ENCODE measurements at places on chromosomes 1 and 21.

GRCh38 chr1:224173523-224173922 is 9.5 kb upstream of the DEGS1 start:
- no peak for DNase-seq

DNA sequence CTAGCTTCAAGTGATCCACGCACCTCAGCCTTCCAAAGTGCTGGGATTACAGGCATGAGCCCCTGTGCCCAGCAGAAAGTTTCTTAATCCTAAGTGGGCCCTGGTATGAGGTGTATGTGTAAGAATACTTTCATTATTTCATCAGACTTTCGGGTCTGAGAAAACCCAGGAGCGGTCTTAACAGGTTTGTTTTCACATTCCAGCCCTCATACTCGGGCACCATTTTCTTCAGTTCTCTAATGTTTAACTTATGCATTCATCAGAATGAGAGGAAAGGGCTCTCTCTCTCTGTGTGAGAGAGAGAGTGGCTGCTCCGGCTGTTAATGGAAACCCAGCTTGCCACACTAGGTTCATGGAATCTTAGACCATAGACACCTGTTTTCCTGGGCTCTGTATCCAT is 4.2 kb upstream of the PADI1 start:
- no peak for DNase-seq

- DNase-seq = no peak
These were observed 207.9 kb upstream of the LYPLAL1 start for GRCh38 chr1:218965821-218966220.

- no peak for DNase-seq
These were observed 287.8 kb downstream of the RRAGC start for GRCh38 chr1:38571726-38572125.

GRCh38 chr21:27001526-27001925 is 34.6 kb upstream of the ADAMTS5 start:
- no peak for DNase-seq

DNA sequence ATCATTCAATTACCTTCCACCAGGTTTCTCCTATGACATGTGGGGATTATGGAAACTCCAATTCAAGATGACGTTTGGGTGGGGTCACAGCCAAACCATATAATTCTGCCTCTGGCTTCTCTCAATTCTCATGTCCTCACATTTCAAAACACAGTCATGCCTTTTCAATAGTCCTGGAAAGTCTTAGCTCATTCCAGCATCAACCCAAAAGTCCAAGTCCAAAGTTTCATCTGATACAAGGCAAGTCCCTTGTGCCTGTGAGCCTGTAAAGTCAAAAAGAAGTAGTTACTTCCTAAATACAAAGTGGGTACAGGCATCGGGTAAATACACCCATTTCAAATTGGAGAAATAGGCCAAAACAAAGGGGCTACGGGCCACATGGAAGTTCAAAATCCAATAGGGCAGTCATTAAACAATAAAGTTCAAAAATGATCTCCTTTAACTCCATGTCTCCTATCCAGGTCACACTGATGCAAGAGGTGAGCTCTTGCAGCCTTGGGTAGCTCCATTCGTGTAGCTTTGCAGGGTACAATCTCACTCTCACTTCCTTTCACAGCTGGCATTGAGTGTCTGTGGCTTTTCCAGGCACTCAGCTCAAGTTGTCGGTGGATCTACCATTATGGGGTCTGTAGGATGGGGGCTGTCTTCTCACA is 112.9 kb downstream of the FCRL5 start:
- DNase-seq = no peak

DNA sequence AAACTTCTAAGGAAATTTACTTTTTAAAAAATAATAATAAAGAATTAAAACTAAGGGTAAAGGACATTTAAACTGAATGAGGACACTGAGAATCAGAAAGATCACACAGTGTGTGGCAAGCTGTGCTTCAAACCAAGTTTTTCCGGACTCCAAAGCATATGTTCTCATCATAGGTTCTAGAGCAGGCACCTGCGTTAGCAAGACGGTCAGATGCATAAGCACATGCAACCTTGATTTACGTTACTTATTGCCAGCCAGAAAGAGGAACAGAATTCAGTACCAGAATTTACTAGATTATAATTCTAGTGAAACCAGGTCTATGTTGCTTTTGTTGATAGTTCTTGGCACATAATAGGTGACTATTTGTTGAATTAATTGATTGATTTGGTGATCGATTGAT is 6.2 kb upstream of the LBR start:
- DNase-seq = no peak

DNA sequence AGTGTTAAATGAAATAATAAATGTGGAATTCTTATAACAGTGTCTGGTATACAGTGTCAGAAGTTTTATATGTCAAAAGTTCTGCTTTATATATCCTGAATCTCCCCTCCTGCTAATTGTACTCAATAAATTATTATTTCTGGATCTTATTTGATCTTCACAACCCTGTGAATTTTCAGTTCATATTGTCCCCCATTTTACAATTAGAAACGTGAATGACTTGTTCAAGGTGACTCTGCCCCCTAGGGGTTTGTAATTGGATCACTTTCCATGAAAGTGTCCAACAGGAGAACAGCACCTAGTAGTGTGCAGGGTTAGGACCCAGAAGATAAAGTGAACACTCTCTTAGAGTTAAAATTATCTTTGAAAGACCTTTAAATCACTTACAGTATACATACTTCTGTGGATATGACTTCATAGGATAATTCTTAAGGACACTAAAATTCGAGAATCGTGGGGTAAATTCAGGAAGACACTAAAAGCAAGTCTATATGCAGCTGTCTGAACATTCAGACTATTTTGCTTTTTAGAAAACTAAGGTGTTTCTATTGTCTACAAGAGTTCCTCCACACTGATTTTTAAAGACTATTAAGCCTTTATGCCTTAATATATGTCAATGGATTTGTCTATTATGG is 4.5 kb upstream of the DDR2 start:
- DNase-seq = no peak

All from activated naive CD4-positive, alpha-beta T cell (primary cell).